ENCODE measurements at places on chromosomes 7 and 10.

- no peak for DNase-seq
Observed at GRCh38 chr7:90766814-90767564, 170.9 kb downstream of the CDK14 start.

- DNase-seq: no peak
Observed at GRCh38 chr7:22723637-22724036, 3.4 kb upstream of the IL6 start.

- no peak for DNase-seq
Observed at GRCh38 chr10:17851611-17852010, 42.5 kb downstream of the MRC1 start.

DNA sequence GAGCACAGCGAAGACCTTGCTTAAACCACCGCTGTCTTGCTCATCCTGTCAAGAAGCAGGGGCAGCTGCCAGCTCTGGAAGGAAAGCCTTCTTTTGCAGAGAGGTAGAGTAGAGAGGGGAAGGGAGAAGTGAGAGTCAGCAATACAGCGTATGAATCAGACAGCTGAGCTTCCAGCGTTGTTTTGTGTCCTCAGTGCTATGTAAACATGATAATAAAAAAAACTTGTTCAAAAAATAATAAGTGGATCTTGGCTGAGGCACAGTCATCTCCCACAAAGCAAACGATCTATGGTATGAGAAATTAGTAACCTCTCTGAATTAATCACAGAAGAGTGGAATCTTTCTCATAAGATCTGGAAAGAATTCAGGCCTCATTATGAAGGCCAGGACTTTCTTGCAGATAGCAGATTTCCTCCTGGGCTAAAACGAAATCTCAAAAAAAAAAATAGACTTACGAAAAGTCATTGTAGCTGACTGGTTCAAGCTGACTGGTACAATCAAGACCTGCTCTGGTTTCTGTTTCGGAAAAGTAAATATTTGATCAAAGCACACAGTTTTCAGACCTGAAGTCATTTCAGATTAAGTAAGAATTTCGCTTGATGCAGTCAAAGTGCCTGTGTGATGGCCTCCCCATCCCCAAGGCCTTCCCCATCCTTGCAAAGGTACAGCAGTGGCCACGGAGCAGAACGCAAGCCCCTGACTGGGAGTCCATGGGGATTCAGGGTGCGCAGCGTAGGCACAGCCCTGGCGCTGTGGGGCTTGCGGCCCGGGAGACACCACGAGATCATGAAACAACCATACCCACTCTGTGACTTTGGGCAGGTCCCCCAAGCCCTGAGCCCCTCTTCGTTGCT, 29.4 kb downstream of the CHST15 start:
- DNase-seq: no peak

DNA sequence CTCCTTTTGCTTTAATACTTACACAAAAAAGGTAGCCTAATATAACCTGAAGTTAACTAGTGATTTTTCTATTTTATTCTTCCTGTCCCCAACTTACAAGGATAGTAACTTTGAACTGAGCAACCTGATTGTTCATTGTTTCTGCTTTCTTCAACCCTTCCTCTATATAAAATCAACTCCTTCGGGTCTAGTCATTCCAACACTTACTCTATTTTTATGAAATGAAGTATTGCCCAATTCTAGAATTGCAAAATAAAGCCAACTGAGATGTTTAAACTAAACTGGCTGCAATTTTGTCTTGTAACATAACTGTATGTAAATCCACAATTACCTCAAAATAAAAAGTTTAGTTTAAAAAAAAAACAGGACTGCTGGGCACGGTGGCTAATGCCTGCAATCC, 20.3 kb upstream of the DNA2 start:
- DNase-seq: no peak

- no peak for DNase-seq
Observed at GRCh38 chr10:79202188-79203013, 133.6 kb downstream of the ZMIZ1 start.

- DNase-seq: no peak
Observed at GRCh38 chr7:55070271-55070743, 51.5 kb downstream of the EGFR start.

GRCh38 chr7:142440906-142441411, 183.1 kb upstream of the PRSS58 start:
- no peak for DNase-seq

DNA sequence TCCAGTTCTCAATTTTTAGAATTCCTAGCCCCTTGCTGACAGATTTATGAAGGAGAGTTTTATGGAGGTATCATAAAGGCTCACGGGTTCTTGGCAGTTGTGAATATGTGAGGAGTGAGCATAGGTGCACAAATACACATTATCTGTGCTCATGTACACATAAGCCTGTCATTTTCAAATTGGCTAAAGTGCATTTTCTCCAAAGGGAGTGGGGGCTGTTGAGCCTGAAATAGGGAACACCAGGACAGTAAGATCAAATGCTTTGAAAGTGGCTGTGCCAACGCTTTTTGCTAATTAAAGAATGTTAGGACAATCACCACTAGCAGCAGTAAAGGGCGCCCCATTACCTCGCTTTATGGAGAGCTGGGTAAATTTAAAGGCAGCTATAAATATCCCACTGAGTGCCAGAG, 8.3 kb upstream of the LRRC4 start:
- no peak for DNase-seq

DNA sequence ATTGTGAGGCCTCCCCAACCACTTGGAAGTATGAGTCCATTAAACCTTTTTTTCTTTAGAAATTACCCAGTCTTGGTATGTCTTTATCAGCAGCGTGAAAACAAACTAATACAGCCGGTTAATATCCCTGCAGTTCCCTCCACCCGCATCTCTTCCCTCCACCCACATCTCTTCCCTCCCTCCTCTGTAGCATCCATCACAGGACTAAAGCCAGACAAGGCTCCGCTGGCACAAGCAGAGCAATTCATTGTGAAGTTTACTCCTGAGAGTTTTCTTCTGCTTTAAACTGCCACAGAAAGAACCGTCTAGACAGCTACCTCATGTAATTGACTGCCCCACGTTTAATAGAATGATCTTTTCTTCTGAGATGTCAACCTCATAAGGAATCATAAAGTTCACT, 131.5 kb downstream of the KIAA1217 start:
- no peak for DNase-seq

- DNase-seq: no peak
Observed at GRCh38 chr7:159143780-159144757, 598 bp downstream of the VIPR2 start.

GRCh38 chr7:11212816-11213215, 239.1 kb downstream of the PHF14 start:
- no peak for DNase-seq

All from keratinocyte (primary cell).